ENCODE measurements at places on chromosomes 1 and 21.

- DNase-seq, result no peak
Observed at GRCh38 chr21:36910581-36911307, 55.7 kb downstream of the HLCS start.

DNA sequence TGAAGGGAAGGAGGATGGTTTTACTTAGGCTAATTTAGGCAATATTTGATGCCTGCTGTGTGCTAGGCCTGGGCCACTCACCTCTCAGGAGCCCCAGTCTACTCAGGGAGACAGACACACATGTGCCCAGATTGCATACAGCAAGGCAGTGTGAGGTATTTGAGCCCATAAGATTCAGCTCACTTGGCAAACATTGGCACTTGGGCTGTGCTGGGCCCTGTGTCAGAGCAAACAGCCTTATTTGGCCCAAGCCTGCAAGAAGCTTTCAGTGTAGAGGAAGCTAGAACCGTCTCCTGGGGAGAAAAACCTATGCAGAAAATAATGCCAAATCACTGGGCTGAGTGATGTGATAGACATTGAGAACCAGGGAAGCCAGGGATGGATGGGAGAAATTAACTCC, 3.9 kb upstream of the SYNC start:
- DNase-seq, result no peak

DNA sequence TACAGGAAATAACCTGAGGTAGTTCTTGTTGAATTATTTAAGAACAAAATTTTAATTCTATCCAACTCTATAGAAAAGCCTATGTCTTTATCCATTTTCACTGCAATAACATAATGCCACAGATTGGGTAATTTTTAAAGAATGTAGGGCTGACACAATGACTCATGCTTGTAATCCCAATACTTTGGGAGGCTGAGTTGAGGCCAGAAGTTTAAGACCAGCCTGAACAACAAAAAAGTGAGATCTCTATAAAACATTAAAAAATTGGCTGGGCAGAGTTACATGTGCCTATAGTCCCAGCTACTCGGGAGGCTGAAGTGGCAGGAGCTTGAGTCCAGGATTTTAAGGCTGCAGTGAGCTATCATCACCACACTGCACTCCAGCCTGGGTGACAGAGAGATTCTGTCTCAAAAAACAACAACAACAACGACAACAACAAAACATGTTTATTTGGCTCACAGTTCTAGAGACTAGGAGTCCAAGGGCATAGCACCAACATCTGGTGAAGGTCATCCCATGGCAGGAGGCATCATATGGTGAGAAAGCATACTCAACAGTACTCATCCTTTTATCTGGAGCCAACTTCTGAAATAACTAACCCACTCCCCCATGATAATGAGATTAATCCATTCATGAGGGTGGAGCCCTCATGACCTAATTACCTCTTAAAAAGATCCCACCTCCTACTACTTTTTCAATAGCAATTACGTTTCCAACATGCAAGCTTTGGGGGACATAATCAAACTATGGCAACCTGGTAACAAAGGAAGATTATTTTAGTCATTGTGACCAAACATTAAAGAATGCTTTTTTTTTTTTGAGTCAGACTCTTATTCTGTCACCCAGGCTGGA, 59.6 kb downstream of the ABL2 start:
- no peak for DNase-seq

GRCh38 chr1:110207831-110208230, 2.3 kb upstream of the KCNC4 start:
- DNase-seq, result peak; percentile 85

GRCh38 chr1:179251675-179252074, 22.2 kb upstream of the ABL2 start:
- no peak for DNase-seq

DNA sequence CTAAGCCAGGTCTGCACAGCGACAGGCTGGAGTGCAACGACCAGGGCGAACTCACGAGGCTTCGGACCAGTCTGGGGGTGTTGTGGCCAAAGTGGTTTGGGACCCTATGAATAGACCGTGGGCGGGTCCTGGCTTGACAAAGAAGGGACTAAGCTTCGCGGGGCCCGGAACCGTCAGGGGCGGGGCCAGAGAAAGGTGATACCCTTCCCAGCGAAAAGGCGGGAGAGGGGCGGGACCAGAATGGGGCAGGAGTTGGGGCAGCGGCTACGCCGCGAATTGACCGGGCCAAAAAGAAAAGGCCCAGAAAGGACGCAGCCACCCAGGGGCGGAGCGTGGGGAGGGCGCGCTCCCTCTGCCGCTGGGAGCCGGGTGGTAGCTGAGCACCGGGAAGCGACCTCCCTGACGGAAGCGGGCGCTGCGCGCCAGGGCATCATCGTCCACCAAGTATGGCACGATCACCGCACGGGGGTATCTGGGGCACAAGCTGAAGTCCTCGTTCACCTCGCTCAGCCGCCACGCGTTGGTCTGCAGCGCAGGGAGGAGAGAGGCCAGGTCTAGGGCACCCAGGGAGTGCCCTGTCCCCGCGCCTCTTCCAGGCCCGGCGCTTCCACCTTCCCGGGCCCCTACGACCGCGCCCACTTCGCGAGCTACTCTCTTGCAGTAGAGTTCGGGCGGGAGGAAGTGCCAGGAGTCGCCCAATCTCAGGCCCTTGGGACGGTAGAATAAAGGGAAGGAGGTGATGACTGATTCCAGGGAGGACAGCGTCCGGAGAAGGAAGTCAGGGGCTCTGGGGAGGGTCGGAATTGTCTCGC, 6.7 kb upstream of the FAM167B start:
- peak; percentile 92 for DNase-seq

DNA sequence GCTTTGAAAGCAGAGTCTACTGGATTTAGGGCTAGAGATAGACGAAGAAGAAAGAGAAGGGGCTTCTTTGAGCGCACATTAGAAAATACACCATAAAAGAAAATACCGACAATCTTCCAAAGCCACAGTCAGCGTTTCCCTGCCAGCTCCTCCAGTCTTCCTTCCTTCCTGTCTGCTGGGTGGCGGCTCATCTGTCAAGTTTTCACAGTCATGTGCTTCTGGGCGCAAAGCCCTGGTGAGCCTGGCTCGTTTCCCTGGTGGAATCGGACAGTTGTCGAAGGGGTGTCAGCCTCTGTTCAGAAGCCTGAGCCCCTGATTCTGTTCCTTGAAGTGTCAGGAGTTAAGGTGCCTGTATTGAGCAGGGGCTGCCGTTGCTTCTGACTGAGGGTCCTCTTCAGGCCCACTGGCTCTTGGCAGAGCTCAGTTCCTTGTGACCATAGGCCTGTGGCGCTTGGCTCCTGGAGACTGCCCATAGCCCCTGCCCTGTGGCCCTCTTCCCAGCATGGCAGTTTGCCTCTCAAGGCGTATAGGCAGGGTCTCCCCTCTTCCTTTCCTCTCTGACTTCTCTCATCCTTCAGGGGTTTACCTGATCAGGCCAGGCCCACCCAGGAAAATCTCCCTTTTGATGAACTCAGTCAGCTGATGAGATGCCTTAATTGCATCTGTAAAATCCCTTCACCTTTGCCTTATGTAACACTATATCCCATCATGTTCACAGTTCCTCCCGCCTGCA, 58.6 kb downstream of the ADARB1 start:
- DNase-seq, result no peak

- DNase-seq, result no peak
Observed at GRCh38 chr1:214537219-214537618, 14.2 kb downstream of the PTPN14 start.

DNA sequence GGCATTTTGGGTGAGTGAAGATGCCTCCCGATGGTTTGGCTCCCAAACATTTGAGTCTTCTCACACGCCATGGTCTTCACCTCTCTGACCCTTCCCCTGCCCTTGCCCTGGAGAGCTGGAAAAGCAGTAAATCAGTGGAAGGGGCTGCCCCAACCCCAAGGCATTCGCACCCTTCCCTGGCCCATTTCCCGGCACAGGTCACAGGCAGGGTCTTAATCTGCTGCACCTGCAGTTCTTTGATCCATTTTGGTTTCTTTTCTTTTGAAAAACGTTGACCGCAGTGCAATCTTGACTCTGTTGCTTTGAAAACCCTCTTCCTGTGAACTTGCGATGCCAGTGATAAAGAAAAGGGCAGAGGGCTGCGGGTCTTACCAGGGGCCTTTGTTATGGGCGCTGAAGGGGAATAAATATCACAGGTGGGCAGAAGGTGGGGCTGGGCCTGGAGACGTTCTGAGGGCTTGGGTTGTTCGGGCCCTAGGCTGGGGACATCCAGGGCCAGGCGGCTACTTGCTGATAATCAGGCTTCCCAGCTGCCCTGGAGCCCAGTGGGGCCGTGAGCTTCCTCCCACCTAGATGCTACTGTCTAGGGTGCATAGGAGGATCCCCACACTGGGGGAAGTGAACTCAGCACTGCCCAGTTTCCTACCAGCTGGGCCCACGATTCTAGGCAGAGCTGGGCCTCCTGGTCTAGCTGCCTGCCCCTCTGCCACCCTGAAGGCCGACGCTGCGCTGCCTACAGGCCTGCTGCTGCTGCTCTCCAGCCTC, 38.6 kb upstream of the EPS8L3 start:
- peak; percentile 31 for DNase-seq

DNA sequence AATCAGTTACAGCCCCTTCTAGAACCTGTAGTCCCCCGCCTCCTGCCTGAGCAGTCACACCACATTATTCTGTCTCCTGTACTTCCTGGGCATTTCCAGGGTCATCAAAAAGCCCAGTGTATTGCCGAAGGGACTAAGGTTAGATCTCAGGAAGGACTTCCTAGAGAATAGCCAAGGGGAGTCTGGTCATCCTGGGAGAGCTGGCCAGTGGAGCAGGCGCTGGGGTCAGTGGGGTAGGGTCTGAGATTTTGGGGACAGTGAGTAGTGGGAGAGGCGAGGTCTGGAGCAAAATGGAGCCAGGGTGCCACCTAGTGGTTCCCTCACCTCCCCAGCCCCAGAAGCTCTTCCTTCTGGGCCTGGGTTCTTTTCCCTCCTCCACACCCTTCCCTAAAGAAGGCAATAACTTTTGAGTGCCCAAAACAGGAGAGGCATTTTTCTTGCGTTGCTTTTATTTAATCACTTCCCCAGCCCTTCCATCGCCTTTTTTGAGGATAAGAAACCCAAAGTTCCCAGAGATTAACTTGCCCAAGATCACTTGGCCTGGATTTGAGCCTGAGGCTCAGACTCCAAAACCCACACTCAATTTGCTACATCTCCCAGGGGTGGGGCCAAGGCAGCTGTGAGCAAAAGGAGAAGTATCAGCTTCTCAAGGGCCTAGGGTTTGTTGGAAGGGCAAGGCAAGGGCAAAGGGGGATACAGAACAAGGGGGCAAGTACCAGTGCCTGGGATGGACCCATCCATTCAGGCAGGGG, 7.3 kb upstream of the PMVK start:
- no peak for DNase-seq

GRCh38 chr1:45348609-45348965, 8.3 kb upstream of the MUTYH start:
- DNase-seq, result no peak

DNA sequence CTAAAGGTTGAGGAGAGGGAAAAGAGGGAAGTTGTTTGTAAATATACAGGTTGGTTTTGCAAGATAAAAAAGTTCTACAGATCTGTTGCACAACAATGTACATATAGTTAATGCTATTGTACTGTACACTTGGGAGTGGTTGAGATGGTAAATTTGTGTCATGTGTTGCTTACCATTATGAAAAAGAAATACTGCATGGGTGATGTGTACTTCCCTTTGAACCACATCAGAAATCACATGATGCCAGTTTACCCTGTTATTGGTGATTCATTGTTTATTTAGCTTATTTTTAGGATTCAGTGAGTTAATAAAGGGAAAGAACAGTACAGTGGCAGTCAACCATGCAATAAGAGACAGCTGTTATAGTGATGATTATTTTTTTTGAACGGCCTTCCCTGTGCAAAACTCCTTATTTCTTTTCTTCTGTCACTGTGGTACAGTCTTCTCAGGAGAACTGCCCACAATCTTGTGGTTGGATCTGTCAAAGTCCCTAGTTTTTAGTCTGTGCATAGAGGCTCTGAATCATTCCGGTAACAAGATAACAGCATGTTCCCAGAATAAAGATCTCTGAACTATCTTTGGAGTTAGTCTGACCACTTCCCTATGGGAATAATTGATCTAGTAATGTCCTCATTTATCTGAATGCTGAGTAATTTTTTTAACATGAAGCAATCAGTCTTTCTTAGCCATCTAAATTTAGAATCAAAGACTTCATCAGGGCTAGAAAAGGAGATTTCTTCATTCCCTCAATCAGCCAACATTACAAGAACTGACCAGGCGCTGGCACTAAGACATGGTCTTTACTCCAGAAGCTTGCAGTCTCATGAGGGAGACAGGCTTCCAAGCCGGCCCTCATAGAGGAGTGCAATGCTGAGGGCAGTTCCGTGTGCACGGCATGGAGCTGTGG, 84.2 kb downstream of the SH3GLB1 start:
- DNase-seq, result no peak

GRCh38 chr1:41053316-41053715, 31.8 kb upstream of the SLFNL1 start:
- DNase-seq, result no peak

DNA sequence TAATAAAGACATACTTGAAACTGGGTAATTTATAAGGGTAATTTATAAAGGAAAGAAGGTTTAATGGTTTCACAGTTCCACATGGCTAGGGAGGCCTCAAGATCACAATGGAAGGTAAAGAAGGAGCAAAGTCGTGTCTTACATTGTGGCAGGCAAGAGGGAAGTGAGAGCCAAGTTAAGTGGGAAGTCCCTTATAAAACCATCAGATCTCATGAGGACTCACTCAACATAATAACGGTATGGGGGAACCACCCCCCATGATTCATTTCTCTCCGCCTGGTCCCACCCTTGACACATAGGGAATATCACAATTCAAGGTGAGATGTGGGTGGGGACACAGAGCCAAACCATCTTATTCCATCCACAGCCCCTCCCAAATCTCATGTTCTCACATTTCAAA, 76.8 kb upstream of the ZNF678 start:
- no peak for DNase-seq

GRCh38 chr1:19762175-19762779, 37.4 kb downstream of the TMCO4 start:
- no peak for DNase-seq

GRCh38 chr1:64173336-64173940, 30.0 kb upstream of the UBE2U start:
- peak; percentile 74 for DNase-seq

DNA sequence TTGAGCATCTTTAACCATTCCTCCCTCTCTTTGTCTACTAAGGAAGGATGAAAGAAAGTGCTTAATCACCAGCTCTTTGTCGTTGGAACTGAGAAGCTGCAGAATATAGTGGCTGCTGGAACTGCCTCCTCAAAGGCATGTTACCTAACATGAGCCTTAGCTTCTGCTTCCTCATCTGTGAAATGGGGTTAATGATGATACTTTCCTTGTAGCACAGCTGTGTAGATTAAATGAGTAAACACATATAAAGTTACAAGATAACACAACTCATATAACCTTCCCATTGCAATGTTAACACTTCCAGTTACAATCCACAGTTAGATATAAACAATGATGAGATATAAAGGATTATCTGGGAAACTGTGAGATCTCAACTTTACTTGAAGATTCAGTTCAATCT, 48.4 kb upstream of the ZNF326 start:
- DNase-seq, result no peak

GRCh38 chr1:78561856-78562255, 58.4 kb upstream of the IFI44L start:
- no peak for DNase-seq

DNA sequence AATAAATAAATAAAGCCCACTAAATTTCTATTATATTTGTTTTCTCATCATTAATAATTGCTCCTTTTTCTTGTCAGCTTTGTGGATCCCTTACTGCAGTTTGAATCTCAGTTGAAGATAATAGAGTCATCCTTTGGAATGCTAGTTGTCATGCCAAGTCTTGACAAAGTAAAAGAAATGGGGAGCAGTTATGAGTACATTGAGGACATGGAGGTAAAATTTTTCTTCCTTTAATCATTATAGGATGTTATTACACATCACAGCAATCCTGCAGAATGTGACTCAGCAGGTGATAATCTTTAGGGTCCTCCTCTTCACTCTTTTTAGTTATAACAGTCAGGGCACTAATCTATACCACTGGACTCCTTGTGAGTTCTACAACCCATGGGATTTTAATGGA, 24.1 kb downstream of the MROH9 start:
- DNase-seq, result no peak
